Stimulated activated CD8-positive, alpha-beta memory T cell treated with anti-CD3 and anti-CD28 coated beads, Interleukin-15, amount 100 ng/mL, for 4 hours (primary cell): ENCODE measurements at places on chromosomes 11 and 22.

GRCh38 chr22:49992921-49993648 is 19.5 kb downstream of the IL17REL start:
- DNase-seq = peak; percentile 51

DNA sequence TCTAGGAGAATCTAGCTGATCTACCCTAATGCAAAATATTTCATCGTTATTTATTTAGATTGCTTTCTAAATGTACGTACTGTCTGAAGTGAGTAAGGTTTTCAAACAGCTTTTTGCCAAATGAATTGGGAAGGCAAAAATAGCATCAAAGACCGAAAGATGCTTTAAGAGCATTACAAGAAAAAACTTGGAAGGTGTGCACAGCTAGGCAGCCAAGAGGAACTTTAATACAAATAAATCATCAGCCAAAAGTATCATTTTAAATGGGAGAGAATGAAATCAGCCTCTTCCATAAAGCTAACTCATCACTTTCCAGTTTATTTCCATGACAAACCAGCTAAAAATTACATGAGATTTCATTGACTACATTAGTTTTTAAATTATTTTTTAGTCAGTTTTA is 30.2 kb upstream of the CFAP300 start:
- no peak for DNase-seq

DNA sequence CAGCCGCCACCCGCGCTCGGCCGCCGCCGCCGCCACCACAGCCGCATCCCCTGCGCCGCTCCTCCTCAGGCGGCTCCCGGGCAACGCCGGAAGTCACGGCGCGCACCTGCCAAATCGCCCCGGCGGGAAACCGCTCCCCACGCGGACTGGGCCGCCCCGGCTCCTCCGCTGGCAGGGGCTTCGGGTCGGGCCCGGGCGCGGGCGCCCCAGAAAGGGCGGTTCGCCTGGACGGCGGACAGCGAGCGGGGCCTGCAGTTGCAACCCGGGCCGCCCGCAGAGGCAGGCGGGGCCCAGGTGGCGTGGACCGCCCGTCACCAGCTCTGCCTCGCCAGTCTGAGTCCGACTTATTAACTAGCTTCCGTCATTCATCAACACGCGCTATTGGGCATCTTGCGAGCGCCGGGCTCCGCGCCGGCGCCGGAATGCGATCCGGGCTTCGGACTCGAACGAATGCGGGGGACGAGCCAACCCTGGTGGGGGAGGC is at the start of gene HIRA:
HIRA (minus strand) TSS at position 85 of the 484 bp plus-strand sequence. CDS start 257 bp downstream, outside the sequence.
- peak; percentile 67 for DNase-seq

DNA sequence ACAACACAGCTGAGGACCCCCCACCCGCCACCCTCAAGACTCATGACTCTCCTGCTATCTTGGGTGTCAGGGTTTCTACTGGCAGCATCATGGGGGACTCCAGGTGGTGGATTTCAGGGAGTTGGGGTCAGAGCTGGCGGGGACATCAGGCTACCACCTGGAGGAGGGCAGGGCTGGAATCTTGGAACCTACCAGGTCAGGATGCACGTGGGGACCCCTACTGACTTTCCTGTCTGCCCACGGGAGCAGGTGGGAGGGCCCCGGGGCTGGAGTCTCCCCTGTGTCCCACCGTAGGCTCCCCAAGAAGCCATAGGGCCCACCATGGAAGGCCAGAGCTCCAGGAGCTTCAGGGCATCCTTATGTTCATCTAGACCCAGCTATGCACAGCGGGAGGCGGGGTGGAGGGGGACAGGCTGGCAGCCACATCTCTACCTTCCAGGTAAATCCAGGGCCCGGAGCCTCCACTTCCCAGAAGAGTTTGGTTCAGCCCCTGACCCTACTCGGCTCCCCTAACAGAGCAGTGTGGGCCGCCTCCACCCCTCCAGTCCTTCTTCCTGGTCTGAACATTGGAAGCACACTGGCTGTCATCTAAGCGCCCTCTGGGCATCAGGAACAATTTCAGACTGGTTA is 10.0 kb downstream of the SLC37A2 start:
- DNase-seq = no peak

DNA sequence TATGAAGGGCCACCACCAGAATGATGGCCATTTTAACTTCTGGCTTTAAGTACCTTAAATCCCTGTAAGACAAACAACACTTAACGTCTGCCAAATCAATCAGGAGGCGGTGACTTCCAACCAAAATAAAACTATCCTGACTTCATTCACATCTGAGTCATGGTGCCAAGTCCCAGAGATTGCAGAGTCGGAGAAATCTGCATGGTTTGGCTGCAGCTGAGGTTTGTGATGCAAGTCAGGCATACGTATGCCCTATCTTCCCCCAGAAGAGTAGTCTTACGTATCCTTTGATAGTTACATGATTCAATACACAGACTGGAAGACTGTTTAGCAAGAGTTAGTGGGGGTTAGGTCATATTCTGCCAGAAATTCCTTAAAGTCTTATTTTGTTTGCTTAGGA is 1.7 kb upstream of the GAB2 start:
- no peak for DNase-seq

GRCh38 chr11:47418454-47419259 is 7.6 kb downstream of the PSMC3 start:
- no peak for DNase-seq

GRCh38 chr11:72084076-72084475 is 3.4 kb downstream of the LRRC51 start:
- DNase-seq = no peak

DNA sequence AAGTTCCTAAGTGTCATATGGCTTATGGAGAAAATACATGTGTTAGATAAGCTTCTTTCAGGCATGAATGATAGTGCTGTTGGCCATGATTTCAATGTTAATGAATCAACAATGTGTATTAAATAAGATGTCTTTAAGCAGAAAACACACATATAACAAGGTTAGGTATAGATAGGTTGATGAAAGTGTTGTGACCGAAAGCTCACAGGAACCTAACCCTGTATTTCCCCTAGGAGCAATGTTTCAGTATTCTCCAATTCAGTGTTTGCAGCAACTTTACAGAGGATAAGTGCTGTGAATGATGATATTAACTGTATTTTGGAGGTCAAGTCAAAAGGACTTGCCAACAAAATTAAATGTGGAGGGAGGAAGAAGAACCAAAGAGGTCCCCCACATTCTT is 82.8 kb upstream of the PRDM11 start:
- no peak for DNase-seq

- no peak for DNase-seq
Measured at GRCh38 chr11:105937738-105938137, 84.3 kb downstream of the MSANTD4 start.

DNA sequence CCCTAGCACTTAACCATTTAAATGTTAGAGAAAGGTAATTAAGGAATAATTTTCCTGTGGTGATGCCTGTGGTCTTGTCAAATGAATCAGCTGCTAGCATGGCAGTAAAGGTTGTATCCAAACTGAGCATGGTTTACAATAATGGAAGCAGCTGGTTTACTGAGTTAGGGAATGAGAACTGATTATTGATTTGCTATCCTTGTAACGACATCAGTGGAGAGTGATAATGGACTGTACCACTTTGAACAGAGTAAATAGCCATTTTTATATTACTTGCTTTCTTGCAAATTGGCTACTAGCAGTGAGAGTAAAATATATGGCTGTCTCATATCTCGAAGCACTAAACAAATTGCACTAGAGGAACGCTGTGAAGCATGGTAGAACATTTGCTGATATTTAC is 589.0 kb upstream of the ANO5 start:
- no peak for DNase-seq
